ENCODE measurements at places on chromosomes 11 and 22.

DNA sequence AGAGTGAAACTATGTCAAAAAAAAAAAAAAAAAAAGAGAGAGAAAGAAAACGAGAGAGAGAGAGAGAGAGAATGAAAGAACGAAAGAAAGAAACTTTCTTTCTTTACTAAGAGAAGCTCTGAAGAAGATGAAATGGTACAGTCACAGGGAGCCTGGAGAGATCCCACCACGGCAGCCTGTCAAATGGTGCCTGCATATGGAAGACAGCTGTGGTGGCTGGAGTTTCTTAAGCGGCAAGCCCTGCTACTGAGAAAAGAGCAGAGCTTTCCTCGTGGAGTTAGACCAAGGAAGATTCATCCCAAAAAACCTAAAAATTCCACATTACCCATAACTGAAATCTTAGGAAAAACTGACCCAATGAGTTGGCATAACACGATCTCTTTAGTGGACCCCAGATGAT, 66.7 kb downstream of the MICAL3 start:
- no peak for DNase-seq

- DNase-seq = peak; percentile 46
These were observed 281.9 kb downstream of the CADM1 start for GRCh38 chr11:115222218-115222862.

DNA sequence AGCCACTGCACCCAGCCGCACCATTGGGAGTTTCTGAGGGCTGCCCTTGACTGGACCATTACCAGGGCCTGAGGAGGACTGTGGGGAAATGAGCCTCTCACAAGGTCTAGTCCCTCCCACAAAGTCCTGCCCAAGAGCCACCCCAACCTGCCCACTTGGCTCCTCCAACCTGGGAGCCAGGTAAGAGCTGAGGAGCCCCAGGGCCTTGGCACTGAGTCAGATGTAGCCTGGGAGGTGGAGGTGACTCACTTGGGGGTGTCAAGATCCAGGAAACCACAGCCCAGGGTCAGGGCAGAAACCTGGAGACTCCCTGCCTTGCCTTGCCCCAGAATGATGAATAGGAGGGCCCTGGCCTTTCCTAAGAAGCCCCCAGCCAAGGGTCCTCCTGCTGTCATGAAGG, 25.8 kb upstream of the P2RY2 start:
- DNase-seq = no peak

DNA sequence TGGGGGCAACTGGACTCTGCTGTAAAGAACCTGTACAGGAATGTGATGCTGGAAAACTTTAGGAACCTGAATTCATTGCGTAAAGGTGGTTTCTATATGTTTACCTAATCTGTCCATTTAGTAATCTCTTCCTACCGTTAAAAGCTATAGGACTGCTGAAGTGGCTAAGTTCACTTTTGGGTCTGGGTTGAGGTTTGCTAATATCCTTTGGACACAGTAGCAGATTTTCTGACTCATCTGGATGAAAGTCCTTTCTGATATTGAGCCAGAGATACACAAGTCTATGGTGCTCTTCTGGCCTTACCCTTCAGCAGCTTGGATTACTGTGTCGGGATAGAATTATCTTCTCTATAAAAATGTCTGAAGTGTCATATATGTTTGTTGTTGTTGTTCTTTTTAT, 16.9 kb downstream of the ZNF215 start:
- no peak for DNase-seq

- DNase-seq = no peak
These were observed 57.1 kb downstream of the FAM181B start for GRCh38 chr11:82676483-82677094.

DNA sequence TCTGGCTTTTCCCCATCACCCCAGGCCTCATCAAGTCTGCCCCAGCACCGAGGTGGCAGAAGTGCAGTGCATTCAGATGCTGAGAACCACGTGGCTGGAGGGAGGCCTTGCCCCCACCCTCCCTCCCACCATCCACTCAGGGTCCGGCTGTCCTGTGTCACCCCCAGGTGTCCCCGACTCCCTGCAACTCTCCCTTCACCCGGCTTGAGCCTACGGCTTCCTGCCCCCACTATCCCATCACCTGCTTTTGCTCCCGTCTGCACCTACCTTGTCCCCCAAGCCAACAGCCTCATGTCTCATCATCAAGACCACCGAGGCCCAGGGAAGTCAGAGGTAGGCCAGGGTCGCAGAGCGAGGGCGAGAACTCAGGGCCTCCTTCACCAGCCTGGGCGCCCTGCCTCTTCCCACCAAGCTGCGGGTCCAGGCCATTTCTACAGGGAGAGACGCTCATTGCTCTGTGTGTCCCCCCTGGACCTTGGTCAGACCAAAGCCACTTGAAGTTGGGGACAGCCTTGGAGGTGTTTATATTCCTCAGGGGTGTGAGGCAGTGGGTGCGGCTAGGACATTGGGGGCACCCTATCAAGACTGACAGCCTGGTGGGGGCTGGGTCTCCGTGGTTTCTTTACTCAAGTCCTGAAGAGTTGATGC, 66.2 kb upstream of the CCND1 start:
- no peak for DNase-seq

GRCh38 chr22:50531546-50531961, 1.7 kb upstream of the TYMP start:
- peak; percentile 67 for DNase-seq

GRCh38 chr22:21694795-21695429, 29.1 kb downstream of the PPIL2 start:
- no peak for DNase-seq

- DNase-seq = no peak
These were observed 608 bp downstream of the NIPSNAP1 start for GRCh38 chr22:29580200-29580810.

- no peak for DNase-seq
These were observed 122.5 kb downstream of the MIAT start for GRCh38 chr22:26779929-26780328.

- DNase-seq = no peak
These were observed 57.9 kb downstream of the UVRAG start for GRCh38 chr11:75872887-75873416.

DNA sequence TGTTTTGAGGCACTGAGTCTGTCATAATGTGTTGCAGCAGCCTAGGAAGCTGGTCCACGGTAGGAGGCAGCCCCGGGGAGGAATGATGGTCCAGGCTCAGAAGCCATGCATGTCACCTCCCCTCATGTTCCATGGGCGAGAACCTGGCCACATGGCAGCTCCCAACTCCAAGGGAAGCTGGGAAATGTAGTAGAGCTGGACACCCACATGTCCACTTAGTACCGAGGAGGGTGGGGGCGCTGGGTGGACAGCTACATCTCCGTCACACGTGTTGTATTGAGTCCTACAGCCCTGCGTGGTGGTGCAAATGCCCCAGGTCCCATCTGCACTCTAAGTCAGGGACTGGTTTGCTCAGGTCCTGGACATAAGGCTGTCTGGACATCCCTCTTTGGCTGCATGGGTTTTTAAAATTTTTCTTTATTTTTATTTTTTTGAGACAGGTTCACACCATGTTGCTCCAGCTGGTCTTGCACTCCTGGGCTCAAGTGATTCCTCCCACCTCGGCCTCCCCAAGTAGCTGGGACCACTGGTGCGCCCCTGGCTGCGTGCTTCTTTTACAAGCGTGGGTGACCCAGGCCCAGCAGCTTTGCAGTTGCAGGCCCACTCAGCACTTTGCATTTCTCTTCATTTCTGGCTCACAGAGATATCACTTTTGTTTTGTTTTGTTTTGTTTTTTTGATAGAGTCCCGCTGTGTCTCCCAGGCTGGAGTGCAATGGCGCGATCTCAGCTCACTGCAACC, 3.9 kb upstream of the CTTN start:
- DNase-seq = no peak

- peak; percentile 6 for DNase-seq
These were observed 75.0 kb upstream of the OR4B1 start for GRCh38 chr11:48141475-48142122.

DNA sequence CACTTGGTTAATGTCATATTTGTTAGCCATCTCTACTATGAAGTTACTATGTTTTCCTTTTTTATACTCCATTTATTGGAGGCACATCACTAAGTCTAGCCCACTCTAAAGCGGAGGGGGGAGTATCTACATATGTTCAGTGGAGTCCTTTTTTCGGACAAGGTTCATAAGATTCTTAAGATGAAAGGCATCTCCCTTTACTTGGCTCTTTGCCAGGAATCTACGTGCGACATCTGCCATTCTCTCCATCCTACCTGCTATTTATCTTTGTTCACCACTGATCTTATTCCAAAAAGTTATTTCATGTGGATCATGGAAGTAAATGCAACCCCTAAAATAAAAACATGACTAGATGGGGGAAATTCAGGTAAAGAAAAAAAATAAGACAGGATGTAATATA, 77.4 kb upstream of the YWHAH start:
- DNase-seq = no peak

DNA sequence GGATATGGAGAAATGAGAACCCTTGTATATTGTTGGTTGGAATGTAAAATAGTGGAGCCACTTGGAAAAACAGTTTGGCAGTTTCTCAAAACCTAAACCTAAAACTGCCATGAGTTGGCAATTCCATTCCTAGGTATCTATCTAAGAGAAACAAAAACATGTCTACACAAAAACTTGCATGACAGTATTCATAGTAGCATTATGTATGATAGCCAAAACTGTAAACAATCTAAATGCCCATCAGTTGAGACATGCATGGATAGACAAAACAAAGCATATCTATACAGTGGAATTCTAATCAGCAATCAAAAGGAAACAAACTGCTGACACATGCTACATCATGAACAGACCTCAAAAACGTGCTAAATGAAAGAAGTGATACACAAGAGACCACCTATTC, 34.9 kb downstream of the TRAF6 start:
- DNase-seq = no peak

- DNase-seq = no peak
These were observed at the start of gene NPAS4 for GRCh38 chr11:66420671-66421476. NPAS4 (plus strand) TSS chr11:66421035; CDS start chr11:66421180, 145 bp downstream.

- no peak for DNase-seq
These were observed 13.7 kb upstream of the DEPDC7 start for GRCh38 chr11:33001751-33002542.

DNA sequence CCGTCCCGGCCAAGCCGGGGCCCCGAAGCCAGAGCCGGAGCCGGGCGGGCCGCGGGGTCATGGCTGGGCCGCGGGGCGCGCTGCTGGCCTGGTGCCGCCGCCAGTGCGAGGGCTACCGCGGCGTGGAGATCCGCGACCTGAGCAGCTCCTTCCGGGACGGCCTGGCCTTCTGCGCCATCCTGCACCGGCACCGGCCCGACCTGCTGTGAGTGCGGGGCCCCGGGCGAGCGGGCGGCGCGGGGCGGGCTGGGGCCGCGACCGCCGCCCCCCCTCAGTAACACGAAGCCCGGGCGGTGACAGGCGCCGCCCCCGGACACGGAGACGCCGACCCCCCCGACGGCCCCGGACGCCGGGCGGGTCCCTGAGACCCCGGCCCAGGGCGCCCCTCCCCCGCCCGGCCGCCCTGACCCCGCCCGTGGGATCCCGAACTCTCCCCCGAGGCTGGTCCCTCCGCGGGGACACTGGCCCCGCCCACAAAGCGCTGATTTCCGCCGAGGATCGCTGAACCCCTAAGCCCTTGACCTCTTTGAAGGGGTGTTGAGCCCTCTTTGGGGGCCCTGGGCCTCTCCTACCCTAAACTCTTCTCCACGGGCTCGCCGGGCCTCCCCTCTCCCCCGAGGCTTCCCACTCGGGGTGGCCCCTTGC, 389 bp downstream of the MICALL1 start:
- peak; percentile 26 for DNase-seq

DNA sequence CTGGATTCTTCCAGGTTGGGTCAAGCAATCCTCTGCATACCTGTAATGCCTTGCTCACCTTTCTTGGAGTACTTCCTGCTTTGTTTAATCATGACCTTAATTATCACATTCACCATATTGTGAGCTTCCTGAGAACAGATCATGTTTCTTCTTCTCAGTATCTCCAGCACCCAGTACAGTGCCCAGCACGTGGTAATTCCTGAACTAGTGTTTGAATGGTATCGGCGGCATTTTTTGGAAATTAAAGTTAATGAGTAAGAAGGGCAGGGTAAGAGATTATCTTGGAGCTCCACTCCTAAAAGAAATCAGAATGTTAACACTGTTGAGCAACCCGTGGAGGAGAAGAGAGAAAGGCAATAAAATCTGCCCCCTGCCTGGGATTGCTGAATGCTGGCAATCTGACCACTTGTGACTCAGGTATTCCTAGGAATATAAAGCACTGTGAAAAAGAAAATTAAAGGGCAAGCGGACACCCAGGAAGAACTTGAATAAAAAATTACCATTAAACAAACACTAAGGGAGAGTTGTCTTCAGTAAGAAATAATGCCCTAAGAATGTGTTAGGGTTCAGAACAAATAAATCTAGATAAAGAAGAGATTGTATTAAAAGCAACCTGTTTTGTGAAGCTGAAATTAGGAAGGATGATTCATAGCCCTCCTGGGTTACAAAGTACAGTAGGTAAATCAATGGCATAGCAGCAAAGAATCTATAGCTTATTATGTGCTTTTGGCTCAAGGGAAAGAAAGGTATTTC, 92.9 kb downstream of the PDHX start:
- DNase-seq = no peak

GRCh38 chr11:57641011-57641807, 8.5 kb downstream of the YPEL4 start:
- peak; percentile 41 for DNase-seq

DNA sequence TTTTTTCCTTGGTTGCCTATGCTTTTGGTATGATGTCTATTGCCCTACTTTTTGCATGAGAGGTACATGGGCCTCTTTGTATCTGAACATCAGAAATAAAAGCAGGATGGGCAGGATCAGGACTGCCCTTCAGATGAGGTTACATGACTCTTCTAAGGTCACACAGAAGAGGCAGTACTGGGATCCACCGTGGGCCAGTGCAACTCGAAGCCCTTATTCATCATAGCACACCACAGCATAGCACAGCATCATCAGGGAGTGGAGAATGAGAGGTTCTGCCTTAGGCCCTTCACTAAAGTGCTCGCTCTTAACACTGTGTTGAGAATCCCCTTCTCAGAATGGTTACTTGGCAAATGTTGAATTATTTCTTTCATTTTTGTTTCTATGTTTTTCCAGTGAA, 88.3 kb downstream of the C22orf31 start:
- no peak for DNase-seq

DNA sequence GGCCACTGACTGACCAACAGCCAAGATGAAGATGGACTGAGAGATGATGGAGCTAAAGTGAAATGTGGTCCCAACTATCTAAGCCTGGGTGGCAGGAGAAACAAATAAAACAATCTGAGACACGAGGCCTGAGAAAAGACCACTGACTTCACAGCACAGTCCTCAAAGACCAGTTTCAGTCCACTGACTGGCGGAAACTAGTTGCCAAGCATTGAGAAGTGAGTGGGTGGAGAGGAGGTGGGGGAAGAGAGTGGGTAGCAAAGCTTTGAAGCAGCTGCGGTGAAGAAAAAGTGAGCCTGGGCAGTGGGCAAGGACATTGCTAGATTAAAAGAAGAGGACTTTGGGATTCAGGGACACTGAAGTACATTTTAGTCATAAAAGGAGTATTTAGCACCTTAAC, 1.9 kb downstream of the MS4A1 start:
- DNase-seq = no peak
